CD8-positive, alpha-beta T cell (primary cell): ENCODE measurements at places on chromosomes 11 and 22.

DNA sequence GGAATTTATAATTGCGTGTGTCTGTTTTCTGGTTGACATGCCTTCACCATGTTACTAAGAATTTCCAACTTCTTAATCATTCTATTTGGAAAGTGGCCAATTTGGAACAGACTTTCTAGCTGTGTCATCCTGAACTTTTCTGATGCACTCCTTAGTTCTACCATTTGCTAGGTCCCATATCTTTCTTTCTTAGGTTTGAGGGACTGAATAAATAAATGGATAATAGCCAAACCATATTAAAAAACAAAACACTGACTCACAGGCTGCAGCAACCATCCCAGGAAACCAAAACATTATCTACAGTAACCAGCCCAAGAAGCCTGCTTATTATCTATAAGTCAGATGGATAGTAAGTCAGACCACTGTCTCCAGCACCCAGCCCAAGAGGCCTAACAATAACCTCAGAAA, 57.5 kb upstream of the PLET1 start:
- DNase-seq: no peak

- no peak for DNase-seq
These were observed 55.7 kb upstream of the RASD2 start for GRCh38 chr22:35484651-35485556.

DNA sequence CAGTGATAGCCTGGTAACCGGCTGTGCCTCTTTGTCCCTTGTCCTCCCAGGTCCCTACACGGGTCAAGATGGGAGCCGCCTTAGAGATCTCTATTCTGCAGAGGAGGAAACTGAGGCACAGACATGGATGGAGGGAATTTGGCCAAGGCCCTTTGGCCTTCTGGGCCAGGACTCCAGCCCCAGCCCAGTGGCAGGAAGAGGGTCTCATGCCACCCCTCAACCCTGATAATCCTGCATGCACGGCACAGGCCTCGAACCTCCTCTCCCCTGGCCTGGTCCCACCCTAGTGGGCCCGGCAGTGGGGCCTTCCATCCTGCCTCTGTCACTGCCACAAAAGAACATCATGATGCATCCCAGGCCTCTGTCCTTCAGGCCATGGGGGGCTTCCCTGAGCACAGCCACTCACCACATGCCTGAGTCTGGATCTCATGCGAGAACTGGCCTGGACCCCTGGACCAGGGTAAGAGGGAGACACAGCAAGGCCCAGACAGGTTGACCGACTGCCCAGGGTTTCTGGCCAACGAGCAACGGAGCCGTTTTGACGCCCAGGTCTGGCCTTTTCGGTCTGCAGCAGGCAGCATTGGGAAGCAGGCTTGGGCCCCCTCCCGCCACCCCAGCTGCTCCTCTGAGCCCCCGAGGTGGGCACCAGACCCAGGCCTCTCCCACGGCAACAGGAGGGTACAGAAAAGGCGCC, 6.5 kb downstream of the LINC01488 start:
- no peak for DNase-seq

DNA sequence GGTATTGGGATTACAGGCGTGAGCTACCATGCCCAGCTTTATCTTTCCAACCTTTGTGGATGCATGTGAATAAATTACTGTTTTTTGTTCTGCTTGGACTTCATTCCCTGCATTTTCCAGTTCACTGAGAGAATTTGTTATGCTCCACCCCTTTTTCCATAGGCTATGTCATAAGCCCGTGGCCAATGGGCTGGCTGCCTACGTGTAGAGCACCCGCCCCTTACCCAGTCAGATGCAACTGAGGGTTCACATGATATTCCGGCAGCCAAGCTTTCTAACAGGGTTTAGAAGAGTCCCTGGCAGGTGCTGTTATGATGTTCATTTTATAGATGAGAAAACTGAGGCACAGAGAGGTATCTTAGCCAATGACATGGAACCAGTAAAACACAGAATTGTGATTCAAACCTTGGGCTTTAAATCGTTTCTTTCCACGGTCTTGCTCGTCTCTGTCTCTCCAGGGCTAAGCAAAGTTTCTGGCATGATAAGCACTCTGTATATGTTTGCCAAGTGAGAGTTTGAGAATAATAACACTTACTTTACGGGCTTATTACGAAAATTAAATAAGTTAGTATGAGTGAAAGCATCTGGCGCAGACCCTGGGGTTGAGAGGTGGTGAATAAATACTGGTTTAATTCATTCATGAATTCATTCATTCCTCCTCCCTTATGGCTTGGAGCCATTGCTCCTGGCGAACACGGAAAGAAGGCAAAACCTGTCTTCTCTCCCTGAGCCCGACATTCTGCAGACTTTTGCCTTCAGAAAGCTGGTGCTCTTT, 42.4 kb upstream of the RASD2 start:
- no peak for DNase-seq

- DNase-seq: no peak
These were observed 335 bp upstream of the SEZ6L start for GRCh38 chr22:26168939-26169314.

DNA sequence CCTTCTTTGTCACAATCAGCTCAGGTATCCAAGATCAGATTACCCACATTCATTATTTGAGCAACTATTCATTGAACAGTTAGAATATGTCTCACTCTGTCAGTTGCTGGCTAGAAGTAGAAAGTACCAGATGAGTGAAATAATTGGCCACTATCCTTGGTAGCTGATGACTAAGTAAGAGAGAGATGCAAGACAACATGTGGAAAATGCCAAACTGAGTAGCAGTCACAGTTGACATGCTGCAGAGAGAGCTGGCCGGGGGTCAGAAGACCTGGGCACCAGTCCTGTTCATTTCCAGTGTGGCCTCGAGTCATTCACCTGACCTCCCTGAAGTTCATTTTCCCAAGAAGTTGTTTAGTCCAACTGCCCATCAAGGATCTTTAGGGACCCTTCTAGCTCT, 22.5 kb upstream of the SMIM35 start:
- no peak for DNase-seq

GRCh38 chr11:123405123-123405592, 24.9 kb upstream of the GRAMD1B start:
- no peak for DNase-seq

GRCh38 chr11:133818302-133818701, 27.0 kb downstream of the SPATA19 start:
- no peak for DNase-seq

DNA sequence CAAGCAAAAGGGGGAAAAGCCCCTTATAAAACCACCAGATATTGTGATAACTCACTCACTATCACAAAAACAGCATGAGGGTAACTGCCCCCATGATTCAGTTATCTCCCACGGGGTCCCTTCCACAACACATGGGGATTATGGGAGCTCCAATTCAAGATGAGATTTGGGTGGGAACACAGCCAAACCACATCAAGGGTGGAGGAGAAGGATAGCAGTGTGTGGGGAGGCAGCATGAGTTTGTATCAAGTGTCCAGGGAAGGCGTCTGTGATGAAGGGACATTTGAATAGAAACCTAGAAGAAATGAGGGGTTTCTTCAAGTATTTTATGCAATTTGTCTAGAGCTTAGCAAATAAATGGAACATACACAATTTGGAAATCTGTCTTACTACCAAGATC, 98.2 kb downstream of the SLC1A2 start:
- DNase-seq: no peak

GRCh38 chr22:17972385-17973191, 51.8 kb downstream of the MICAL3 start:
- DNase-seq: no peak

DNA sequence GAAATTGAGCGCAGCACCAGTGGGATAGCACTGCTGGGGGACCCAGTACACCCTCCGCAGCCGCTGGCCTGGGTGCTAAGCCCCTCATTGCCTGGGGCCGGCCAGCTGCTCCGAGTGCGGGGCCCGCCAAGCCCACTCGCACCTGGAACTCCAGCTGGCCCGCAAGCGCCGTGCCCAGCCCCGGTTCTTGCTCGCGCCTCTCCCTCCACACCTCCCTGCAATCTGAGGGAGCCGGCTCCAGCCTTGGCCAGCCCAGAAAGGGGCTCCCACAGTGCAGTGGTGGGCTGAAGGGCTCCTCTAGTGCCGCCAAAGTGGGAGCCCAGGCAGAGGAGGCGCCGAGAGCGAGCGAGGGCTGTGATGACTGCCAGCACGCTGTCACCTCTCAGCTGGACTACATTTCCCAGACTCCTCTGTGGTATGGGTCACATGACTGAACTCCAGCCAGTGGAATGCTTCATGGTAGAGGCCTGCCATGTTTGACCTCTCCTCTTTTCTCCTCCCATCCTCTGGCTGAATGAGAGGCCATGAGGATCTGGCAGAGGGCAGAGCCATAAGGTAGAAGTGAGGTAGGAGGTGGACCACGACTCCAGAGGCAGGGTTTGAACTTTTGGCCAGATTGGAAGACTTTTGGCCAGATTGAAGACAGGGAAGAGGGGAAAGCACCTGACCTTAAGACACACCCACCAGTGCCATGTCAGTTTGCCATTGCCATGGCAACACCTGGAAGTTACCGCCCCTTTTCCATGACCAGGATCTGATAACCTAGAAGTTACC, 6.2 kb downstream of the MRGPRD start:
- no peak for DNase-seq

DNA sequence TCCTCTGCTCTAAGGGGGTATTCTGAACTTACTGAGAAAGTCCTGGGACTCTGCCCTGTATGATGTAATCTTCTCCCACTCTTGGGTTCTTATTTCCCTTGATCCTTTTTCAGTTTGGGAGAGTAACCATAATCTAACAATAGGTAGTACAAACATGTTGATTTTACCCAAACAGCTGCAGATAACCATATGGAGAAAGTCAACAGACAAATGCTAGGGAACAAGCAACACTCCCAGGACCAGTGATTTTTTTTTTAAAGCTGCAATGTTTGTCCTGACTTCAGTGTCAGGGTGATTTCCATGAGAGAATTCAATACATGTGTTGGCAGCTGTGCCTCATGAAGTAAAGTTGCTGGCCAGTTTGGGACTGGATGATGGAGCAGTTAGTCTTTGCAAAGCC, 156.5 kb downstream of the FCHSD2 start:
- DNase-seq: no peak

GRCh38 chr11:117443266-117444186, 115.9 kb downstream of the CEP164 start:
- DNase-seq: no peak

- no peak for DNase-seq
These were observed 49.7 kb downstream of the RPL27A start for GRCh38 chr11:8732324-8732670.

DNA sequence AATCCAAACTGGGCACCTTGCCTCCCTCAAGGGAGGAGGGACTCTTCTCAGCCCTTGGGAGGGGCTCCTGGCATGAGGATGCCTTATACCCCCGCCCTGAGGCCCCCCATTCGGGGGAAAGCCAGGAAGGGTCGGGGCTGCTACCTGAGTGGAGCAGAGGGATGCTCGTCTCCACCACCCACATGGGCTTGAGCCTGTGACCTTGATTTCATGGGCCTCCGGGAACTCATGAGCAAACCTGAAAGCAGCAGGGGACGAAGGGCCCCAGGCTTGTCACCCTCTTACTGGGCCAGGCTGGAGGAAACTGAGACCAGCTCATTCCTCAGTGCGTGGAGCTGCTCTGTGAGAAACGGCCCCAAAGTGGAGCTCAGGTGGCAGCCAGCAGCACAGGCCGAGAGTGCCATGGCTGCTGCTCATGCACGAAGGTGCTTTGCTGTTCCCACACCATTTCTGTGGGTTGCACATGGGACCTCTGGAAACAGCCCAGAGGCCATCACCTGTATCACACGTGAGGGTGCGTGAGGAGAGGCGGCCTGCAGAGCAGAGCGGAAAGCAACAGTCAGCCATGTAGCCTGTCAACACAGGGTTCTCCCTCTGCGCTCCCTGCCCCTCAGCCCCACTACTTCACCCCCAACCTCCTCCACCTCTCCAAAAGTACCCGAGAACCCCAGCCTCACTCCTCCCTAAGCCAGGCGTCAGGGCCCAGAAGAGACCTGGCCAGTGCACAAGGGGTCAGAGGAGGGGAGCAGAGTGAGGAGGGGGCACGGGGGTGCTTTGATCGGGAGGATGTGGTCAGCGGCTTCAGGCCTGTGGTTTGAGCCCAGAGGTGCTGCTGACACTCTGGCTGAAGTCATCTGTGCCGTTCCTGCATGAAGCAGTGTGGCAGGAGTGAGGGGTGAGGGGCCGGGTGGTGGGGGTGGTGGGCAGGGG, 14.1 kb upstream of the IL2RB start:
- no peak for DNase-seq

DNA sequence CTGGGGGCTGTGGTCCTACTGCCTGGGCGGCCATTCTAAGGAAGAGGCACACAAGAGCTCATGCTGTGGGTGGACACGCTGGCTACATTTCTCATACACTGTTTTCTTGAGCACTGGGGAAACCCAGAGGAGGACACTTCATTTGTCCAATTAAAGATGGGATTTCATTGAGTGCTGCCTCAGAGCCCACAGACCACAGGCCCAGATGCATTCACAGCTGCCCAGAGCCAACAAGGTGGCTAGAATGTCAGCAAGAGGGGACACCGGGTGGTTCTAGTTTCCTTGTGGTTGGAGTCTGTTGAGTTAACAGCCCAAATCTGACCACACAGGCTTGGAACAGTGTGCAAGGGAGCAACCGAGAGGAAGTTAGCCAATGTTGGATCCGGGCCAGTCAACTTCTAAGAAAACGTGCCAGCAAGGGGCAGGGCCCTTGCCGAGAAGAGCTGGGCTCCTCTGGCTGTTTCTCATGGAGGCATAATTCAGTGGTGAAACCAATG, 35.0 kb upstream of the SORL1 start:
- peak; percentile 73 for DNase-seq

GRCh38 chr11:120578596-120579154, 67.1 kb downstream of the GRIK4 start:
- DNase-seq: no peak

DNA sequence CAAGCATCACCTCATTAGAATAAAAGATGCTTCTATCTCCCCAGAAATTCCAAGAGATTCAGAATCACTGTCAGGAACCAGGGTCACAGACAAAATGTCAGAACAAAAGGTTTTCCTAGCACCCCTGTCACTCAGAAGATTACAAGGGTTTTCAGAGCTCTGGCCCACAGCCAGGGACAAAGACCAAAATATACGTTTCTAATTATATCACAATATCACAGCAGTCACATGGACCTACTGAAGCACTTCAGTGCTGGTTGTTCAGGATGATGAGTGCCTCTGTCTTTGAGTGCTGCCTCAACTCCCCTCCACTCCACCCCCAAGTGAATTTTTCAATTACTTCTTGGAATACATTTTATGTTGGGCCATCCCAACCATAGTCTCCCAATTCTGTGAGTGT, 21.9 kb upstream of the RTL6 start:
- DNase-seq: no peak

GRCh38 chr11:68266121-68266891, 5.5 kb downstream of the C11orf24 start:
- DNase-seq: no peak

DNA sequence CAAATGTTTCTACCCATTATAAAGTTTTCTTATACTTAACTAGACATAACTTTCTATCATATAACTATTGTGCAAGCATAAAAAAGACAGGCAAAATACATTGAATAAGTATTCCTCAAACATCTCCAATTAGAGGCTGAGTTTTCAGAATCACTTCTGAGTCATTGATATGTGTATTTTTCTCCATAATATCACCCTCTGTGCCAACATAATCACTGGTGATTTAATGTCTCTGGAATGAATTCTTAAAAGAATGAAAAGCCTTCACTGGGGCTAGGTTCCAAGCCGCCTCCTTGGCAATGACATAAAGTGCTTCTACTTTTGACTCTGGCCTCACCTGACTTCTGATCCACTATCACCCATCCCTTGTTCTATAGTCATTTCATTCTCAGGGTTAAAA, 197.0 kb upstream of the E2F8 start:
- DNase-seq: no peak

- no peak for DNase-seq
These were observed 74.9 kb downstream of the PACSIN2 start for GRCh38 chr22:42939941-42940653.
